ENCODE measurements at places on chromosomes 3 and 15. TPM values are rescaled to one million over a fixed set of nuclear protein-coding genes. Genes with fewer than 3 reads are reported as not detected.

TRIM42 gene
- total RNA-seq = not detected

- no peak overlapping the region for H3K4me3 ChIP-seq
- H3K4me1 ChIP-seq = no peaks in the 10 kb centered on the region
- DNase-seq = no peak
These were observed 184.6 kb downstream of the ATP10A start for GRCh38 chr15:25678500-25678855.

EIF4E3 gene
- total RNA-seq = 14.3 TPM

ARHGEF26 gene
- 15.6 TPM for total RNA-seq

GRCh38 chr3:122112754-122113153, 57.6 kb downstream of the CD86 start:
- H3K27me3 ChIP-seq = no peaks in the 10 kb centered on the region
- H3K27ac ChIP-seq = no peak overlapping the region
- H3K4me1 ChIP-seq = no peaks in the 10 kb centered on the region

DNA sequence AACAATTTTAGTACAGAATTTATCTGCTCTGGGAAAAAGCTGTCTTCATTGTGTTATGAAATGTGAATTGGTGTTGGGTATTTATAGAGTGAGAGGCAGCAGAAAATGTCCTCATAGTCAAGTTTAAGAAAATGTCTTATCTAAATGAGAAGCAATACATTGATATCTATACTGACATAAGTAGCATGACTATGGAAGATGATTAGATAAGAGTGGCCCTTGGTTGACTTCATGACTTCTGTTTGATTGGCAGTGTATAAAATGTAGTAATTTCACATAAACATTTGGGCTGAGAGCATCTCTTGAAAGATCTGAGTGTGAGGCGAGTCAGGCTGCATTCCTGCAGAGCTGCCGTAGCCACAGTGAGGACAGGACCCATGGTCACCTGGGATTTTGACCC, 19.4 kb downstream of the MCTP2 start:
- H3K27me3 ChIP-seq = no peaks in the 10 kb centered on the region
- no peak for DNase-seq
- H3K27ac ChIP-seq = no peak overlapping the region
- no peaks in the 10 kb centered on the region for H3K4me1 ChIP-seq

All from H1 (cell line).